Naive thymus-derived CD8-positive, alpha-beta T cell (primary cell): ENCODE measurements at places on chromosomes 5 and 9. TPM values are rescaled to one million over a fixed set of nuclear protein-coding genes. Genes with fewer than 3 reads are reported as not detected.

DNA sequence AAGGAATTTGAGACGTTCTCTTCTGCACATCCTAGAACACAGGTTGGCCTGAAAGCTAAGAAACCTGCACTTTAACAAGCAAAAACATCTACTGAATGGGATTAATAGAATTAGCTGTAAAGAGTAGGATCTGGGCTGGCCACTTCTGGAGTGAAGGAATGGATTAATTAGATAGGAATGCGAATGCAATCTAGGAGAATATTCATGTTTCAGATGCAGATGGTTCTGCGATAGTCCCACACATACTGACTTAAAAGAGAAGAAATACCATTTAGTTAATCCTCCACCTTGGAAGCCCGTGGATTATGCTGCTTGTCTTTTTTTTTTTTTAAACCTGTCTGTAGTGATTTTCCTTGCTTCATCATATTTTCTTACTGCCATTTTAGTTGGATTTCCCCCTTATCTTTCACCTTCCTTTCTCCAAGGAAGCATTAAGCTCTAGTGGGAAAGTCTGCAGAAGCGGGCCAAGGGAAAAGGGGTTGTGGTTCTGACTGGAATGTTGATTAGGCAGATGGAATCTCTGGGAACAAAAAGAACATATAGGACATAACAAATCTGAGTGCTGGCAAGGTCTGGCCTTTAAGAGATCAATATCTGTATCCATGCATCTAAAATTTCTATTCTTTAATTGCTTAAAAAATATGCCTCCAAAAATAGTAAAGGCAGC, 152.4 kb downstream of the ALDH1A1 start:
- no peak for DNase-seq

GPR150 gene
- polyA plus RNA-seq = 2.2 TPM

DNA sequence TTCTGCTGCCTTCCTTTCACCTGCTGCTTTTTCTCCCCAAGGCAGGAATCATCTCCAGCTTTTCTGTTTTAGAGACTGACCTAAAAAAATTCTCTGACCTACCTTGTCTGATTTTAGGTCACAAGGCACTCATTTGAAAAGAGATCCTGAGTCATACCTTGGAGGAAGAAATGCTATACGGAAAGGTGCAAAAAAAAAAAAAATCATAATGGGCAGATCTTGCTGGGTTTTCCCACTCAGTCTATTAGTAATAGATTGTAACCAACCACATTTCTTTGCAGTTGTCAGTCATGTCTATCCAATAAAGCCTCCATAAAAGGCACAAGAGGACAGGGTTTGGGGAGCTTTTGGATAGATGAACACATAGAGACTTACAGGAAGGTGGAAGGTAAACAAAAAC, 70.0 kb downstream of the MTREX start:
- no peak for DNase-seq

DNA sequence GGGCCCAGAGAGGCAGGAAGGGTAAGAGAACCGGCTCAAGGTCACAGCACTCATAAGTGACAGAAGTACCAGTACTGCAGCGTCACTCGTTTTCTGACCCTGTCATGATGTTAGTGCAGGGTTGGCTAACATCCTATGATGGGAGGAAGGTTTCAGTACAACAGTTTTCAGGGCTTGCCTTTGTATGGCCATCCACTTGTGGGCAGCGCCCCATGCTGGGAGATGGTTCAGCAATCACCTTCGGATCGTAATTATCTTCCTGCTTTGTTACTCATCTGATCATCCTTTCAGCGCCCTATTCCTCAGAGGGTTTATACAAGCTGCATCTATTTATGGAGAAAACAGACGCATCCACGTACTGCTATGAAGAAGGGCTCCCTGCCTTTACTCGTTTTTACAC, 2.4 kb downstream of the MAP1B start:
- no peak for DNase-seq

DNA sequence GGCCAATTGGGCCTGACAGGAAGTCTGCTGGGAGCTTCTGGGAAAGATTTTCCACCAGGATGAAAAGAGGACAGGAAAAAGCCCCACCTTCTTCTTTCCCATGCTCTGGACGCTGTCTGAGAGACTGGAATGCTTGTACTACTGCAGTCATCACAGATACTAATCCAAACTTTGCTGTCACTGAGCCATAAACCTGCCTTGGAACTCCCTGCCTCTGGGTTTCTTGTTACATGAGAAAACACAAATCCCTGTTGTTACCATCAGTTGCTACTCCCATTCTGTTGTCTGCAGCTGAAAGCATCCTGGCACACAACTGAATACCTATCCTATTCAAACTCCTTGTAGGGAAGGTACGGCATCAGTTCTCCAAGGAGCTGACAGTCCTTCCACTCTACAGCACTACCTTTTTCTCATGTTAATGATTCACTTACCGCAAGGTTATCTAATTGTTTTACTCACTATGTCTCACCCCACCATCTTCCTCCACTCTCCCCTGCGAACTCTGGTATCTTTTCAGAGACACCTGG, 167.5 kb downstream of the CDK5RAP2 start:
- no peak for DNase-seq

DNA sequence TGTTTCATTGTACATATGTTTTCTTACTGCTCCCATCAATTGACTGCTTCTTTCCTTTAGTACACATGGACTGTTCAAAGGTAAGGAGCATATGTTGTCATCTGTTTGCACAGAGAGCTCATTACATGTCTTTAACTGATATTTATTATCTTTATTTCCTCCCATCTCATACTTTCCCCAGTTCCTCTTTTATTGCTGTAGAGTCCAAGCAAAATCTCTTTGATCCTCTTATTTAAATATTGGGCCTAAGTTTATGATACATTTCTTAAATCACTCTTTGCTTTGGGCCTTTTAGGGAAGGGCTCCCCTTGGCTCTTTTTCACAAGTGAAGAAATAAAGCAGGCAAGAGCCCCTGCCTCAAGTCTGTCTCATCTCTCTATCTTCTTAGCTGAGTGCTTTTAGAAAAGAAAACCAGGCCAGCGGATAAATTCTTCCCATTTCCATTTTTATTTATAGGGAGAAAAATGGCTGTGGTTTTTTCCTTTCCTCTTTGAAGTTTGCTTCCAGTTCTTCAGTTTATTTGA, 152.4 kb downstream of the DOCK2 start:
- DNase-seq = no peak

DNA sequence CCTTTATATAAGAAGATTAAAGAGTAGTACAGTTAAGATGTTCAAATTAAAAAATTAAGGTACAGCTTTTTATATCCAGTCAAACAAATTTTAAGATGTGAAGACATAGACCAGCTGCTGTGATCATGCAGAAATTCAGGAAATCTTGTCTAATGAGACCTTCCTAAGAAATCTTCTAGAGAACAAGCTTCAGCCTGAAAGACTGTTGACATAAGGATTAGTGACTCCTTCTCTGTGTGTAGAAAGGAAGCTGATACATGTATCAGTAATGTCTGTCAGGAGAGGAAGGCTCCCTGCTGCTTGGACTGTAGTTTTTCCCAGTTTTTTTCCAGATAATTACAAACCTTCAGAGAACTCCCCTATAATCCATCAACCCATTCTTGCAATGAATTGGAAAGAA, 75.8 kb upstream of the PCSK5 start:
- DNase-seq = no peak

GPRIN1 gene
- polyA plus RNA-seq = 0.27 TPM

DNA sequence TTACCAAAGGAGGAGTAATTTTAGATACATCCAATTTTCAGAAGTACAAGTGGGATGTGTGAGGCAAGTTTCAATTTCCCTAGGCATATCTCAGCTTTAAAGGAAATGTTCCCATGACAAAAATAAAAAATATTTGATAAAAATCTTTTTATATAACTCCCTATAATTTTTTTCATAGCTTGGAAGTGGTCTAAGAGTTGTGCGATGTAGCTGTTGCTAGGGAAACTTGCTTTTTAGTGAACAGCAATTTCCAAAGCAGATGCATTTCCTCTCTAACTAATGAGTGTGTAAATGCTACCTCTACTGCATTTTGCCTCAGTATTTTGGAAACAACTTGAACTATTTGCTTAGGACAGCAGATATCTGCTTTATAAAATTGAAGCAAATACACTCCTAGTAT, 39.6 kb downstream of the MACIR start:
- DNase-seq = no peak

MCC gene
- 4.6 TPM for polyA plus RNA-seq

- DNase-seq = no peak
Measured at GRCh38 chr5:154129013-154129412, 61.5 kb upstream of the GALNT10 start.

- DNase-seq = no peak
Measured at GRCh38 chr5:44336708-44337107, 52.5 kb downstream of the FGF10 start.

DNA sequence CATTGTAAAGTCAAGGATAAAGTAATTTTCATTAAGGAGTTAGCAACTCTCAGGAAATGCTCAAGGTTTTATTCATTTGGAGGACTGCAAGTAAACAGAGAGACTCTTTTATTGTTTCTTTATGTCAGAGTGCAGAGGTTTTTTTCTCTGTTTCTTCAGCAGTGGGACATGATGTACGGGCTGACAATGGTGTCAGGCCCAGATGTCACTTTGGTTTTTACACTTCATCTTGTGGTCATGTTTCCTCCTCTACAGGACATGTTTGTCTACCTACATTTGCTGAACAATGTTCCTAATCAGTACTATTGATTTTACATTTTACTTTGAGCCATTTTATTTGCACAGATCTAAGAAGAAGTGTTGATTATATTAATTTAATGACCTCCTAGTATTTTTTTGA, 72.8 kb upstream of the PARP8 start:
- DNase-seq = no peak

DNA sequence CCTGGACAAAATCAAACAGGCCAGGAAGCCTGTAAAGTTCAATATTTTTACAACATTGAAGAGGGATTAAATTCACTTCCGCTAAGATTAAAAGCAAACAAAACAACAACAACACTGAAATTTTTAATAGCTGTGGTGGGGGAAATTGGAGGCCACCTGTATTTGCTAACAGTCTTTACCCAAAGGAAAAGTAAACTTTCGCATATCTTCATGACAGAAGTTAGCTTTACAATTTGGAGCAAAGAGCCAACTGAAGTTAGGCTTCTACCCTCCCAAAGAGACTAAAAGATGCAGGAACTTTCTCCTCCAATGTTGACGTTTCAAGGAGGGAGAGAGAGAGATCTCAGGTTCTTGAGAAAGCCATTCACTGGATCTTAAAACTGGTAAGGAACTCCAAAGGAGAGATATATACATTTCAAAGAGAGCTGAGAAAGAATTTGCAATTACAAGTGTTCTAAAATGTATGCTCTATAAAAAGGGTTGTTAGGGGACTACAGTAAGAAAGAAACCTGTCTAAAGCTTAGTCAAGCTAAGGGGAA, 349.2 kb upstream of the CDH9 start:
- DNase-seq = no peak

MCTP1 gene
- polyA plus RNA-seq = 0.08 TPM

DNA sequence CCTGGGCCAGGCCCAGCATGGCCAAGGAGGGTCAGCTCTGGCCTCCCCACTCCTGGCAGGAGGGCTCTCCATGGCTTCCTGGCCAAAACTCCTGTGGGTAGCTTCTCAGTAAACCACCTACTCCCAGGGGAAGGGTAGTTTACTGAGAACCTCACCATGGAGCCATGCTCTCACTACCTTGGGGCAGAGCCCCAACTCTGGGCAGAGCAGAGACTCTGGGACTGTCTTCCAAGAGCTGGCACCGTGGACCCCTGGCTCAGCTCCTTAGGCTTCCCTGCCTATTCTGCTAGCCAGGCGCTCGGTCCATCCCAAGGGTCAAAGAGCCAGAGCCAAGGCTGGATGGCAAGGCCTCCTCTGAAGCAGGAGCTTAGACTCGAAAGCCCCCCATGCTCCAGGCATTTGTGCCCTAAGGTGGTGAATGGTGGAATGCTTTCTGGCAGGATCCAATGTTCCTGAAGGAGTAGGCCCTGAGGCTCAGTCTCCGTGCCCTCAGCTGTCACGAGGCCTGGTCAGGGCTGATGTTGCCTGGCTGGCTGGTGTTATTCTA, 19.6 kb downstream of the TCF7 start:
- no peak for DNase-seq

SLC6A19 gene
- polyA plus RNA-seq = not detected

DNA sequence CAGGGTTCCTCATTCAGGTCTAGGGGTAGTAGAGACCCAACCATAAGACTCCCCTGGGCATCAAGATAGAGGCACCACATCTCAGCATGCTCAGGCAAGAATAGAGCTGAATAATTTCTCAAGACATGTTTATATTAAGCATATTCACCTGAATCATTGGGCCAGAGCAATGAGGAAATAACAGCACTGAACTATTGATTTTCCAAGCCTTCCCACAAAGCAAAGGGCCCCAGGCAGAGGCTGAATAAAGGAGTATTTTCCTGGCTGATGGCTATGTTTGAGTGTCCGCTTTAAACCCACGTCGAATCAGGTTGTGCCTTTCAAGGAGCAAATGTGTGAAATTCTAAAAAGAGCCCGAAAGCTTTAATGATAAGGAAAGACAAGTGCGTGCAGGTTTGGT, 129.2 kb downstream of the HSD17B3 start:
- no peak for DNase-seq

MARCOL gene
- polyA plus RNA-seq = not detected

GRCh38 chr5:177269976-177270375, 33.5 kb downstream of the RAB24 start:
- DNase-seq = no peak

DNA sequence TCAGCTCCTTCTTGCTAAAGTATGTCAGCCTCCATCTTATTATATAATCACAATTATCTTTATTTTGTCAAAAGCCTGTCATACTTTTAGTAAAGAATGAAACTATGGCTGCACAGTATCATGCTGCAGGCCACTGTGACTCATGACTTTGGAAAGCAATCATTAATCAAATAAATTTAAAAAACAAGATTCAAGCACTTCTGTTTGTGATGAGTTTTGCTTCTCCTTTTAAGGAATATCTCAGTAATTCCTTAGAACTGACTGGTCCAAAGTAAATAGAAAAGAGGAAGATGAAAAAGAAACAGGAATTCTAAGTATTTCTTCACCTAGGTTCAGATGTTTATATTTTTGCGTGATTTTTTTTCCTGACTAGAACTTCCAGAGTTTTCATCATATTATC, 83.1 kb downstream of the EDIL3 start:
- DNase-seq = no peak

GOLM1 gene
- 1.1 TPM for polyA plus RNA-seq

PCDHGA10 gene
- polyA plus RNA-seq = not detected

DNA sequence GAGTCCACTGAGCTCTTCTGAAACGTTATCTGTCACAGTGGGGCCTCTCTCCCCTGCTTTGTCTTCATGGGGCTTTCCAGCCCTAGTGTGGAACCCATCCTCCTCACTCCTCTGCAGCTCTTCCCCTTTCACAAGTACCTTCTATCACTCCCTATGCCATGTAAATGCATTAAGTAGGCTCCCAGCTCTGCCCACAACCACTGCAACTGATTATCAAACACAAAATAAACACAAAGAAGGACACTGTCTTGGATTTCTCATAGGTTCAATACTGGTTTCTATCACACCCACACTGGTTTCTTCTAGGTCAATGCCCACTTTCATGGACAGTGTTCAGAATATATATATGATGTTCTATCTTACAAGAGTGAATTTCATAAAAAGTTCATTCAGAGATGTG, 139.4 kb downstream of the GNAQ start:
- DNase-seq = no peak
